ENCODE measurements at places on chromosomes 12 and 14. TPM values are rescaled to one million over a fixed set of nuclear protein-coding genes. Genes with fewer than 3 reads are reported as not detected.
A peak's percentile ranks its signal among the peaks of the same experiment; 100 is the strongest.

Gene PRH2
- not detected for total RNA-seq

Gene OVCH1
- not detected for total RNA-seq

Gene NRIP2
- not detected for total RNA-seq

GRCh38 chr12:115910057-115910456 lies 367.4 kb downstream of the MED13L start:
- no peak for DNase-seq

DNA sequence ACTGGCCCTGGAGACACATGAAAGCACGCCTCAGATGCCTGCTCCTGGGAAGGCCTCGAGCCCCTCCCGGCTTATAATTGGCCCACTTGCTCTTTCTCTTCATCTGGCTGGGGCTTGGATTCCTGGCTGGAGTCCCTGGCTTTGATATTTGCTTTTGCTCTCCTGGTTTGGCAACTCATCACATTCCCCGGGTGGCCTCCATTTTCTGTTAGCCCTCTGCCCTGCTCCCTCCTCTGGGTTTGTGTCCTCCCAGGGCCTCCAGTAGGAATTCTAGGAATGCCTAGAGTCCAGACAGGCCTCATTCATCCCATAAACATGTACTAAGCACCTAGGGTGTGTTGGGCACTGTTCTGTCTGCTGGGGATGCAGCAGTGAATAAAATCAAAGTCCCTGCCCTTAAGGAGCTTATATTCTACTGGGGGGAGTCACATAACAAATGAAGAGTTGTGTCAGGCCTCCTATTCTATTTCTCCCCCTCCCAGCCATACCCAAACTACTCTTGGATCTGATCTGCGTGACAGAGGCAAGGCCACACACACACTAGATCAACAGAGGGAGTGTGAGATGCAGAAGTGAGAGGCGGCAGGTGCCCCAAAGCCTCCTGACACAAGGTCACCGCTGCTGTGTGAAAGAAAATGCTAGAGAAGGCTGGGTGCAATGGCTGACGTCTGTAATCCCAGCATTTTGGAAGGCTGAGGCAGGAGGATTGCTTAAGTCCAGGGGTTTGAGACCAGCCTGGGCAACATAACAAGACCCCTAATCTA lies 21.3 kb upstream of the TSPAN9 start:
- DNase-seq: no peak

DNA sequence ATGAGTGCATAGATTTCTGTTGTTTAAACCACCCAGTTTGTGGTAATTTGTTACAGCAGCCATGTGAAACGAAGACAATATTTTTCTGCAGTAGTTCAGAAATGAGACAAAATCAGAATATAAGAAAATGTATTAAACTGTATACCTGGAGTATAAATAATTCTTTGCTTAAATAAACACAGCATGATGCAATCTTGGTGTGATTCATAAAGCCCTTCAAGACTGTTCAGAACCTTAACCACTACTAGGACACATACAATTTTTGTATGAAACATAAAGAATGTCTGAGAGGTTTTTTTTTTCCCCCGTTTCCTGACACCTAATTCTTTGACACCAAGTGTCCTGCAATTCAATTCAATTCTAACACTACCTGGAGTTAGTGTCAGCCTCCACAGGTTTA lies 10.5 kb downstream of the C12orf75 start:
- no peak for DNase-seq

GRCh38 chr12:31897781-31898503 lies 61.3 kb upstream of the RESF1 start:
- DNase-seq: peak; percentile 42

- no peak for DNase-seq
Measured at GRCh38 chr14:52879958-52880357, 70.9 kb downstream of the FERMT2 start.

- no peak for DNase-seq
Measured at GRCh38 chr14:24110060-24110459, 4.5 kb upstream of the DCAF11 start.

DNA sequence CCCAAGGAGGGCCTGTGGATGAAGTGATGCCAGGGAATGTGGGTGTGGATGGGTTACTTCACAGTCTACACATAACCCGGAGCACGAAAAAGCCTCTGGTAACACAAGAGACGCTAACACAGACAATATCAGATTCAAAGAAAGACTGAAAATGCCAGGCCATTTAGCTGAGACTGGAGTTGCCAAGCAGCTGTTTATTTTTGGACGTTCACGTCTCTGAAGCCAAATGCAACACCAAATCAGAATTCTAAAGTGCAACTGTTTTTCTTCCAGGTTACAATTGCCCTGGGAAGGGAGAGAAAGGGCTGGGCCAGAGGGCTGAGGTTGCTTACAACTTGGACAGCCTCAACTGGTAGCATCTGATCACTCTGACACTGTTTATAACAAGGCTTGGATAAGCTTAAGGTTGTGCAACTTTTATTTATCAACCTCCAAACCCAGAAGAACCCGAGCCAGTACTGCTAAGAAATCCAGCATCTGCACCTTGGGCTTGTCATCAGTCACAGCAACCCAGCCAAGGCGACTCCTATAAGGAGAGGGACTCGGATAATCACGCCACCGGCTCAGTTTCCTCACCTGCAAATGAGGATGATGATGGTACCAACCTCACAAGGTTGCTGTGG lies 24.8 kb downstream of the NUAK1 start:
- no peak for DNase-seq

DNA sequence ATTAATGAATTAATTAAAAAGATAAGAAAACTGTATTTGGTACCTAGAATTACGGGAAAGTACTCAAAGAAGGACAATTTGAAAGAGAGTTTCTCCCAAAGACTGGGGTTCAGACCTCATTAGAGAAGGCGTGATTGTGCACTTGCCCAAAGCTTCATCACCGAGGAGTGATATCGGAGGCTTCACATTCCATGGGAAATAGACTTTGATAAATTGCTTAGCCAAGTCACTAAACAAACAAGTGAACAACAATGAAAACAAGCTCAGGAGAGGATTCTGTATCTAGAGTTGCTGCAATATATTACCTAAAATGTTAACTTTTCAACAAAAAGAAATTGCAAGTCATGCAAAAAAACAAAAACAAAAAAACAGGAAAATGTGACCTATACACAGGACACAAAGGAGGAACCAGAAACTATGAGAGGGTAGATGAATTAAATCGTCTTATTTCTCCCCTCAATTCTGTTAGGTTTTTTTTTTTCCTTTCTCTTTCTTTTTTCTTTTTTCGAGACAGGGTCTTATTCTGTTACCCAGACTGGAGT lies 3.4 kb downstream of the SPATA7 start:
- DNase-seq: no peak

DNA sequence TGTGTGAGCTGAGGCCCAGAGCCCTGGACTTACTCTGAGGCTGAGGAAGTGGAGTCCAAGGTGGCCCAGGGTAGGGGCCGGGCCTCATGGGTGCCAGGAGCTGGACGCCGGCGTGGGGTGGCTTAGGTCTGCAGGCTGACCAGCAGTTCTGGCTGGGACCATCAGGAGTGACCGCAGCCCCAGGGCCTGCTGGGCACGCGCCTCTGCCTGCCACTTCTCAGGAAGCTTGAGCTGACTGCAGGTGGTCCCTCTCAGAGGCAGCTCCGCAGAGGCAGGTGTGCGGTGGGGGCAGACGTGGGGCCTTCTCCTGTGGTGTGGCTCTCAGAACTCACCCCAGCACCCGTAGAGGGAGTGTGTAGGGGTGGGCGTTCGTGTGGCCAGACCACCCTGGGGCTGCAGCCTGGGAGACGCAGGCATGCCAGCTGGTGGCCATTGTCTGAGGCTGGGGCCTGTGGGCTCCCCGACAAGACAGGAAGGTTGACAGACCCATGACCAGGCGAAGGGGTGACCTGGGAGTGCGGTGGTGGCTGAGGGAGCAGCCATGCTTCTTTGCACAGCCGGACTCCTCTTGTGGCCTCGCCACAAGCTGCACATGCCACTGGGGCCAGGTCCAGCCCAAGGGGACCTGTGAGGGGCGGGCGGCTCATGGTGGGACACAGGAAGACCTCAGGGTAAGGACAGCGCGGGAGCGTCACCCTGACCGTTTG lies 40.0 kb upstream of the TEX22 start:
- DNase-seq: no peak

DNA sequence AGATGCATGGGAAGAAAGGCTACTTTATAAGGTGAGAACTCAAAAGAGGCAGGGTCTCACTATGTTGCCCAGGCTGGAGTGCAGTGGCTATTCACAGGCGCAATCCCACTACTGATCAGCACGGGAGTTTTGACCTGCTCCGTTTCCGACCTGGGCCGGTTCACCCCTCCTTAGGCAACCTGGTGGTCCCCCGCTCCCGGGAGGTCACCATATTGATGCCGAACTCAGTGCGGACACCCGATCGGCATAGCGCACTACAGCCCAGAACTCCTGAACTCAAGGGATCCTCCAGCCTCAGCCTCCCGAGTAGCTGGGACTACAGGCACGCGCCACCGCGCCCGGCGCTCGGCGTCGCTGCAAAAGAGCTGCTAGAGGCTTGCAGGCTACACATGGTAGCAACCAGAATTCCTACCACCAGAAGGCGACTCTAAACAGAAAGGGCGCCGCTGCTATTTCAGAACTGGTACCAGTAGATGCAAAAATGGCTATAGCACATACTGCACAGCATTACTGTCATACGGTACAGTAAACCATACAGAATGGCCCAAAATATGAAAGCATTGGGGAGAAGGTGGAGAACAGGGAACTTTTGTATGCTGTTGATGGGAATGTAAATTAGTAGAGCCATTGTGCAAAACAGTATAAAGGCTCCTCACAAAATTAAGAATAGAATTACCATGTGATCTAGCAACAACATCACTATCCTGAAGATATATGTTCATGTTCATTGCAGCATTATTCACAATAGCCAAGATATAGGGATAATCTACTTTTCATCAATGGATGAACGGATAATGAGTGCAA lies 1.2 kb upstream of the NEMF start:
- peak; percentile 80 for DNase-seq

- no peak for DNase-seq
Measured at GRCh38 chr14:20848955-20849570, 42.1 kb upstream of the RNASE3 start.

All from Karpas-422 (cell line).